ENCODE measurements at places on chromosomes 5 and 9. TPM values are rescaled to one million over a fixed set of nuclear protein-coding genes. Genes with fewer than 3 reads are reported as not detected.
A peak's percentile ranks its signal among the peaks of the same experiment; 100 is the strongest.

DNA sequence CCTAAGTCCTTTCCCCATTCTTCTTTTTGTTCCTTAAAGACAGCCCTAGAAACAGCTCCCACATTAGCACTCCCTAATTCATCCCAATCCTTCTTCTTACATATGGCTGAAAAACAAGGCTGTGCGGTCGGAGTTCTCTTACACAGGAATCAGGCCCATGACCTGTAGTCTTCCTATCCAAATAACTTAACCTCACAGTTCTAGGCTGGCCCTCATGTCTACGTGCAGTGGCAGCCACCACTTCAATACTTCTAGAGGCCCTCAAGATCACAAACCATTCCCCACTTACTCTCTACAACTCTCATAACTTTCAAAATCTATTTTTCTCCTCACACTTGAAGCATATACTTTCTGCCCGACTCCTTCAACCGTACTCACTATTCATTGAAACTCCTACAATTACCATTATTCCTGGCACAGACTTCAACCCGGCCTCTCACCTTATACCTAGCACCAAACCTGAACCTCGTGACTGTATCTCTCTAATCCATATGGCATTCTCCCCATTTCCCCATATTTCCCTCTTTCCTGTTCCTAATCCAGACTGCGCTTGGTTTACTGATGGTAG lies 59.3 kb downstream of the RAPGEF6 start:
- no peaks in the 10 kb centered on the region for H3K4me1 ChIP-seq
- H3K27ac ChIP-seq: no peak overlapping the region
- no peak overlapping the region for H3K4me3 ChIP-seq
- no peaks in the 10 kb centered on the region for H3K27me3 ChIP-seq
- no peak for DNase-seq
- no peaks in the 10 kb centered on the region for H3K36me3 ChIP-seq

Gene SELENOP
- 1.6 TPM for total RNA-seq

GRCh38 chr5:110900829-110901228 lies 162.0 kb downstream of the SLC25A46 start:
- DNase-seq: peak; percentile 73
- H3K27me3 ChIP-seq: no peaks in the 10 kb centered on the region
- no peak overlapping the region for H3K4me3 ChIP-seq
- H3K36me3 ChIP-seq: no peaks in the 10 kb centered on the region
- no peaks in the 10 kb centered on the region for H3K4me1 ChIP-seq

GRCh38 chr9:133569121-133569785 lies 34.7 kb downstream of the ADAMTSL2 start:
- no peak overlapping the region for H3K27ac ChIP-seq
- no peaks in the 10 kb centered on the region for H3K27me3 ChIP-seq
- H3K36me3 ChIP-seq: no peaks in the 10 kb centered on the region

- H3K4me1 ChIP-seq: no peaks in the 10 kb centered on the region
- no peak overlapping the region for H3K4me3 ChIP-seq
- H3K27me3 ChIP-seq: no peaks in the 10 kb centered on the region
Observed at GRCh38 chr5:3590967-3591900, 4.4 kb upstream of the IRX1 start.

Gene PLAC8L1
- 0.49 TPM for total RNA-seq

Gene AHRR
- 23.6 TPM for total RNA-seq

GRCh38 chr9:92961627-92962302 lies 14.4 kb downstream of the FGD3 start:
- no peaks in the 10 kb centered on the region for H3K4me1 ChIP-seq
- H3K27ac ChIP-seq: no peak overlapping the region
- H3K27me3 ChIP-seq: no peaks in the 10 kb centered on the region
- H3K36me3 ChIP-seq: no peaks in the 10 kb centered on the region
- H3K4me3 ChIP-seq: no peak overlapping the region

DNA sequence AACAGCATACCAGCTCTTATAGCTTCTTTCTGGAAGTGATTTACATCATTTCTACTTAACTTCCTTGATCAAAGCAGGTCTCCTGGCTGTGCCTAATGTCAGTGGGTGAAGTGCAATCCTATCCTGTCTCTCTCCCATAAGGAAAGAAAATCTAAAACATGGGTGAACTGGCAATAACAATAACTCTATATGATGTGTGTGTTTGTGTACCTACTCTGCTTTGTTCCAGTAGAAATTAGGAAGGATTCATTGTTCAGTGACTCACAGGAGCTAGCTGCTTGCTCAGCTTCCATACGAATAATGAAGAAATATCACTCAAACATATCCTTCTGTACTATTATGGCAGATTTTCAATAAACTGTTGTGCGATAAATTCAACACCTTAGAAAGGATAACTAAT lies 123.7 kb downstream of the ADGRV1 start:
- H3K27me3 ChIP-seq: no peaks in the 10 kb centered on the region
- no peaks in the 10 kb centered on the region for H3K4me1 ChIP-seq
- DNase-seq: no peak

DNA sequence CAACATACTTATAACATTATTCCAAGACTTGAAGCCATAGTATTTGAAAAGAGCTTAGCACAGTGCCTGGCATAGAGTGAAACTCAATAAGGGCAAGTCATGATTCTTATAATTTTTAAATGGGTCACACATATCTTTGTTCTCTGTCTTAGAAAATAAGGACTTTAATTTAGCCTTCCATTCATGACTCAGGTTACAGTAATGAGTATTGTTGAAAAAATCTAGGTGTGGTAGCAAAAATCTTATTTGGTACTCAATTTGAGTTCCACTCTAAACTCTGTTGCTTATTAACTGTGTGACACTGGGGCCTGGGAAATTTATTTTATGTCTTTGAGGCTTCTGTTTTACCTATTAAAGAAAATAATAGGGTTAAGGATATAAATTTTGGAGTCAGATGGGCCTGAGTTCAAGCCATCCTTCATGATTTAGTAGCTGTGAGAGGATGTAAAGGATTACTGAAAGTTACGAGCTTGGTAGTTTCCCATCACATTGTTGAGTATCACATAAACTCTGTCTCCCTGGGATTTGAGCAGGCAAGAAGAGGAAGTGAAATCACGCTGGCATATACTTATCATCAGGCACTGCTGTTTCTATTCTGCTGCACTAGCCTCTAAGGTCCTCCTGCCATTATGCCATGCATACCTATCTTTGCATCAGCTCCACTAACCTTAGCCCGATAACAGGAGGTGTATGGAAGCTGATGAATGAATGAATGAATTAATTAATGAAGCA lies 1.5 kb downstream of the SPINK9 start:
- no peaks in the 10 kb centered on the region for H3K27me3 ChIP-seq
- no peak overlapping the region for H3K27ac ChIP-seq
- H3K4me1 ChIP-seq: no peaks in the 10 kb centered on the region
- no peaks in the 10 kb centered on the region for H3K36me3 ChIP-seq
- no peak overlapping the region for H3K4me3 ChIP-seq

GRCh38 chr5:65068410-65068809 lies 299.7 kb downstream of the CWC27 start:
- H3K27me3 ChIP-seq: peaks cover 4% of the 10 kb centered on the region
- no peak overlapping the region for H3K27ac ChIP-seq
- H3K36me3 ChIP-seq: no peaks in the 10 kb centered on the region
- no peak for DNase-seq

DNA sequence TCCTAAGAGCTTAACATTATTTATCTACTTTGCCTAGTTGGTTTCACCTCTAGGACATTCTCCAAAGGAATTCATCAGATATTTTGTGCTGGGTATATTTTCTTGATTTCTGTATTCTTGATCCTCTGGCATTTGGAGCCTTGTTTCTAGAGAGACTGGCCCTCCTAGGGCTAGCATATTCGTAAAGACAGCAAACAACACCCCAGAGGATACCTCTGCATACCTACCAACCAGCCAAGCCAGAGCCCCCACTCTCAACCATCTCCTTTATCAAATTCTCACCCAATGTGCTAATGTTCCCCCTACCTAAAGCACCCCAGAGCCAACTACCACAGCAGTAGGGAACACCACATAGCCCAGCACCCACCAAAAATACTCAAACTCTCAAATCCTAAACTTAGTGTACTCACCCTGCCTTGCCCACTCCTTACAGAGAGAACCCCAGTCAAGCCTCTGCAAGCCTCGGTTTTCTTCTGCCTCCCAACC lies 149.5 kb downstream of the SEMA5A start:
- no peak overlapping the region for H3K27ac ChIP-seq
- H3K4me3 ChIP-seq: no peak overlapping the region
- no peaks in the 10 kb centered on the region for H3K36me3 ChIP-seq
- DNase-seq: no peak

DNA sequence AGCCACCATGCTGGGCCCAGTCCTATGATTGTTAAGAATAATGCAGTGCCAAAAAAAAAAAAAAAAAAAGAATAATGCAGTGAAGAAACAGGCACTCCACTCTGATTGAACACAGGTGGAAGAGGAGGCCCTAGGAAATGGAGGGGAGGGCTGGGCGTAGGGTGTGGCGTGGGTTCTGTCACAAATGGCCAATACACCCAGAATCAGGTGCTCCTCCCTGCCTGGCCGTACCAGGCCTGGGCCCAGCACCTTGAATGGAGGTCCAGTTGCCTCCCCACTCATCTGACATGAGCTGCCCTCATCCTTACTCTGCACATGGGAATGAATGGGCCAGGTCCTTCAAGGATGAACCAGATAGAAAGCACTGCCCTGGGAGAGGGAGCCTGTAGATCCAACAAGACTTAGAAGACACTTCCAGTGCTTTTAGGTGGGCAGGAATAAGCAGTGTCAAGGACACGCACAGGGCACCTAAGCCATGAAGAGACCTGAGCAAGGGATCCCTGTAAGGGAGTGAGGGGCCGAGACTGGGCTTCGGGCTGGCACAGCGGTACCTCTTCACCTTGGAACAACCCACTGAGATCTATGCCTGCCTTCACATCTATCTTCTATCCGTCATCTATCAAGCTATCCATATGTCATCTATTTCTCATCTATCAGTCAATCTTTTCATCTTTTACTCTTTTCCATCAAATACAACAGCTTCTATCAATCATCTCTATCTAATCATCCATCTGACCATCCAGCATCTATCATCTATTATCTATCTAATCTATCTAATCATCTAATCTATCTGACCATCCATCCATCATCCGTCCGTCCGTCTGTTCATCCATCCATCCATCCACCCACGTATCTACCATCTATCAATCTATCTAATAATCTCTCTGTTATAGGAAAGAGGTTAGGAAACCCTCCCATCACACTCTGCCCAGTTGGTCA lies 15.9 kb downstream of the NINJ1 start:
- DNase-seq: no peak
- no peak overlapping the region for H3K4me3 ChIP-seq
- no peaks in the 10 kb centered on the region for H3K36me3 ChIP-seq
- no peak overlapping the region for H3K27ac ChIP-seq
- no peaks in the 10 kb centered on the region for H3K27me3 ChIP-seq

DNA sequence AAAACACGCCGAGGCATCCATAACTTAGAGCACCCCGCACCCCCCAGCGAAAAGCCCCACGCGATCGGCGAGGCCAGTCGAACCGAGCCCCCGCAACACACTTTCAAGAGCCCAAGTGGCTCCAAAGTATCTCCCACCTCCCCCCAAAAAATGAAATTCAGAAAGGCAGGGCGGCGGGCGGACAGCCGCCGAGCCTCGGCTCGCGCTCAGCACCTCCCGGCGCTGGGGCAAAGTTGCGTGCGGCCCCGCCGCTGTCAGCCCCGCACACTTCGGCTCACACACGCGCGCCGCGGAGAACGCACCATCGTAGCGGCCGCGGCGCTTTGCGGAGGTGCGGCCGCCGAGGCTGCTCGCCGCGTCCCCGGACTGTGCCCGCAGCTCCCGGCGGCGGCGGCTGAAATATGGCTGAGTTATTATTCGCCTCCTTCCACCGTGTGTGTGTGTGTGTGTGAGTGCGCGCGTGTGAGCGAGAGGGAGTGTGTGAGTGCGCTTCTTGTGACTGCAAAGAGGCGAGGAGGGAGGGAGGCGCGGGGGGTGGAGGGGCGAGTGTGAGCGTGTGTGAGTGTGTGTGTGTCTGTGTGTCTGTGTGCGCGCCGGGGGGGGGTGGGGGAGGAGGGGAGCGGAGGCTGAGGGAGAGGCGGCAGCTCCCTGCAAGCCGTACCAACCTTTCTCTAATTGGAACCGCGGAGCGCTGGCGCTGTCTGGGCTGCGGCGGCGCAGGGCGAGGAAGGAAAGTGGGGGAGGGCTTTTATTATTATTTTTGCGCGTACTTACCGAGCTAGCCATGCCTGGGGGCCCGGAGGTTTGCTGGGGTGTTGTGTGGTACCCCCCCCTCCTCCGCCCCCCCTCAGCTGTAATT lies 599 bp downstream of the MLLT3 start:
- H3K4me1 ChIP-seq: no peaks in the 10 kb centered on the region
- peak overlapping the region; percentile 54 for H3K4me3 ChIP-seq
- no peak for DNase-seq
- no peak overlapping the region for H3K27ac ChIP-seq

Gene PIP5K1B
- total RNA-seq: not detected
